Stromal cell of bone marrow (primary cell): ENCODE measurements at places on chromosomes 2 and 18.
A peak's percentile ranks its signal among the peaks of the same experiment; 100 is the strongest.

DNA sequence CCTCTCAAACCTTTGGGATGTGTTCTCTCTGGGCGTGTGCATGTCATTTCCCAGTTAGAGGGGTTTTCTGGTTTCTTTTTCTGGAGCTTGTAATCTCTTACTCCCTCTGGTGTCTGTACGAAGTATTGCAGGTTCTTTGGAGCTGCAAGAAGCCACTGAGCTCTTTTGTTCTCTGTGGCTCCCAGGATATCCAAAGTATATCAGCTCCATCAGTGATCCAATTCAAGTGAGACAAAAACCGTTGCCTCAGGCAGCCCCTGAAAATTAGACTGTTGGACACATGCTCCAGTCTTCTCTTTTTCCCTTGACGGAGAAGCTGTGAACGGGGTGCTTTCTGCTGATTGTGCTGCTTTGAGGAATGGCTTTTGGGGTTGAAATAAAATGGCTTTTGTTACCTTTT is 59.0 kb upstream of the LDLRAD4 start:
- peak; percentile 54 for DNase-seq

DNA sequence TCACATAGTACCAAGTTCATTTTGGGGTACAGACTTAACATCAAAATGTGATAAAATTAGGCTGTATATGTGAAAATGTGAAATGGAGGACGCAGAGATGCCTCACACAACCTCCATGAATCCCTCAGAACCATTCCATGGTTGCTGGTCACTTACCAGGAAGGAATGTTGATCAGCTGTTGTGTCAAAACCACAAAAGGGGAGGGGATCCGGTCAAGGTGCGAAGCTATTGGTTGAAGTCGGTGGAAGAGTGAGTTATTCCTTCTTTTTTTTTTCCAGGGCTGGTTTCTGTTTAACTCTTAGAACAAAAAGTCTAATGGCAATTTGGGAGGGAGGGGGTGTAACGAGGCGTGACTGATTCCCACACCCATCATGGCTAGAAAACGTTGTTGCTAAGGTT is 32.3 kb upstream of the REG3A start:
- no peak for DNase-seq

- DNase-seq, result no peak
Observed at GRCh38 chr2:102194609-102195268, 7.9 kb downstream of the IL1RL2 start.

DNA sequence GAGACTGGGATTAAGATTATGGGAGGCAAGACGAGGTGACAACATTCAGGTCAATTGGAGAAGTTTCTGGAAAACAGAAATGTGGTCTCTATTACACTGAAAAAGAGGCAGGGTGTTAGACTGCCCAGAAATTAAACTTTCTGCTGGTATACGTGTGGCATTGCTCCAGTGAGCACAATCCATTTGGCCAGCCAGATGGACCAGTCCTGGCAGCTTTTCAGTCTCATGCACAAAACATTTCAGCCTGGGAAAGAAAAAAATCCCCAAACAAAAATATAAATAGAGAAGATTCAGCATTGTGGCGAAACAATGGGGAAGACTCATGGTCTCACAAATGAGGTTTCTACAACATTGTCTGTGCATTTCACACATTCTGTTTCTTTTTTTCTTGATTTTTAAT is 113.9 kb downstream of the HNMT start:
- DNase-seq, result no peak

DNA sequence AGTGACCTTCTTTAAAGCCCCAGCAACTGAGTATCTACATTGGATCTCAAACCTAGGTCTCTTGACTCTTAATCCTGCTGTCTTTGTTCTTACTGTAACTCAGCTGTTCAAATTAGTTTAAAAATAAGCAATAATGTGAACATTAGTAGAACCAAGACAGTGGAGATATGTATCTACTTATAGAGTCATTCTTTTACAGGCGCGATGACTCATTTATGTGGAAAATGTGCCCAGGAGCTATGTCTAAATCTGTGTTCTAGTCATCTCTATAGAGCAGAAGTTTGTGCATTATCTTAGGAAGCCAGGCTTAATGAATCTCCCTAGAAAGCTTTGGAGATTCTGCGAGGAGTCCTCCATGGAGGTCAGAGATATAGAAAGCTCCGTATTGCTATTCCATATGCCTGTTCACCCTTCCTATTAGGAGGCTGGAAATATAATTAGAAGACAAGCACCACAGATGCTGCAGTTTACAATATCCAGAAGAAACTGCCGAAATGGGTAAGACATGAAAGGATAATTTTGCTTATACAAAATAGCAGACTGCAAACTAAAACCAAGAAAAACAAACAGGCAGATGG is 211.6 kb downstream of the TRIB2 start:
- DNase-seq, result peak; percentile 41

DNA sequence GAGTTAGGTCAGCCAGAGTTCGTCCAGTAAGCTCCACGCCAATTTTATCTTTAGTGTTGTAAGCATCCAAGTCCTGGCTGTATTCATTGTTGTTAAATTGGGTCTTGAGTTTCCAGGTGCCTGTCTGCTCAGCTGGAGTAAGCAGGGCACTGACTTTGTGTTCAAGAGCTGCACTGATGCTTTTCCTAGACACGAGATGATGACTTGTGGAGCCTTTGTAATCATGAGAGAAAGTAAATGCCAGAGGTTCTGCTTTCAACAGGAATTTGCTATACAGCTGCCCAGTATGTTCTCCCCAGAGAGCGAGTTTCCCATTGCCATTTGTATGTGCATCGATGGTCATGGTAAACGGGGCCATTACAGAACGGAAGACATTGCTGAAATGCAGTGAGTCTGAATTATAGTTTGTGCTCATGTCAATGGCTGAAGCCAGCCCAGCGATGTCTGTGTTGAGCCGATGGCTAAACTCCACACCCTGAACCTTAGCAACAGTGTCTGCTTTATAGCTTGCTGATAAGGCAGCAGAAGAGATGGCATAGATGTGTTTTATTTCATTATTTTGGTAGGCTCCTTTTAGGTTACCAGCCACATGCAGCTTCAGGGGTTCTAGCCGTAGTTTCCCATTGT is 32.9 kb downstream of the APOB start:
- DNase-seq, result no peak

- no peak for DNase-seq
Observed at GRCh38 chr2:224157655-224158054, 118.6 kb upstream of the SERPINE2 start.

- DNase-seq, result no peak
Observed at GRCh38 chr18:59229191-59229590, 9.2 kb downstream of the GRP start.
